ENCODE measurements at places on chromosomes 12 and 14.

GRCh38 chr14:40911141-40911540 is 695.5 kb upstream of the LRFN5 start:
- no peak for DNase-seq

- DNase-seq, result no peak
Measured at GRCh38 chr12:48796976-48797375, 8.1 kb upstream of the ADCY6 start.

DNA sequence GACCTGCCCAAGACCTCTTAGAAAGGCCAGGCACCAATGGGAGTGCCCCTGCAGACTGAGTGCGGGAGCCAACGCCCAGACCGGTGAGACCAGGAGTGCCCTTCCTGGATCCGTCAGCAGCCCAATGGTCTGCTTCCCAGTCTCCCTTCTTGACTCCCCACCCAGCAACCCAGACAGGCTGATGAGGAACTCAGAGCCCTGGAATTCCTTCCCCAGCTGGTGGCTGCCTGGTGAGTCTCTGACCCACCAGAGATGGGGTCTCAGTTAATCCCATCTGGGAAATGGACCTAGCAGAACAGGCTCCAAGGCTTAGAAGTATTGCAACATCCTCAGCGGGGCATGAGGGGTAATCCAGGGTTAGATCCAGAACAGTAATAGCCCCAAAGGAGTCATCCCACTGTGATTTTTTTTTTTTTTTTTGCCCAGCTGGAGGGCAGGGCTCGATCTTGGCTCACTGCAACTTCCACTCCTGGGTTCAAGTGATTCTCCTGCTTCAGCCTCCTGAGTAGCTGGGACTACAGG is 1.5 kb upstream of the RASAL1 start:
- no peak for DNase-seq

GRCh38 chr14:50085570-50086320 is 30.6 kb downstream of the VCPKMT start:
- DNase-seq, result peak; percentile 51

DNA sequence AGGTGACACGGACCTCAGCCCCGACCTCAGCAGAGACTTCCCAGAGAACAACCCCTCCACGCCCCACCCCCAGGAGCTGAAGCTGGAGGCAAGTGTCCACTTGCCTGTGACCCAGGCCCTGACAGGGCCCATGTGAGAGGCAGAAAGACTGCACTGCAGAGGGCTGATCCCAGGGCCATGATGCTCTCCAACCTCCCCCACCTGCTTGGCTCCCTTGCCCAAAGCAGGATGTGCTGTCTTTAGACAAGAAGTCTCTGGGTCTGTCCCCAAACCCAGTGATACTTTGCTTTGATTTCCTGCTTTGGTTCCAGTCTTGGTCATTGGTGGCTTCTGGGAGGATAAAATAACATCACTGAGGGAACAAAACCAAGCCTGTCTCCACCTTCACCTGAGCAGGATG is 59.4 kb downstream of the BCL11B start:
- DNase-seq, result no peak

DNA sequence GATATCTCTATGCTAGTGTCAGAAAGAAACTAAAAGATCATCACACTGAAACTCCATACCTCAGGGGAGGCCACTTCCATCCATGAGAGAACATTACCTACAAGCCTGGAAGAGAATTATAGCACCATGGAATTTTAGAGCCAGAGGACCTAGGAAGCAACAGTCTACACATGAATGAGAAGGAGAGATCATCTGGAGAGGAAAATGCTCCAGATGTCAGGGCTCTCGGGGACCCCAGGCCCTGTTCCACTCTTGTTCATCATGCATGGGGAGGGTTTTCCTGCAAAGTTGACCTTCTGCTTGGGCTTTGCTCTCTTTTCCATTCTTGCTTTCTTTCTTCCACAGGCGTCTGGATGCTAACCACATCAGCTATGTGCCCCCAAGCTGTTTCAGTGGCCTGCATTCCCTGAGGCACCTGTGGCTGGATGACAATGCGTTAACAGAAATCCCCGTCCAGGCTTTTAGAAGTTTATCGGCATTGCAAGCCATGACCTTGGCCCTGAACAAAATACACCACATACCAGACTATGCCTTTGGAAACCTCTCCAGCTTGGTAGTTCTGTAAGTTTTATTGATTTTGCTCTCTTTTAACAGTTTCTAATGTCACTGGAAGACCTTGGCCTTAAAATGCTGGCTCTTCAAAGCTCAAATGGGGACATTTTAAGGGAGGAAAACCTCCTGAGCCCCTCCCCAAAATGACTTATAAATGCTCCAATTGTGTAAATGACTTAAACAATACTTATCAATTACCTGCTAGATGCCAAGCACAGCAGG is 110.7 kb downstream of the ZFC3H1 start:
- no peak for DNase-seq

GRCh38 chr14:82362452-82362851 is 828.8 kb upstream of the SEL1L start:
- no peak for DNase-seq

DNA sequence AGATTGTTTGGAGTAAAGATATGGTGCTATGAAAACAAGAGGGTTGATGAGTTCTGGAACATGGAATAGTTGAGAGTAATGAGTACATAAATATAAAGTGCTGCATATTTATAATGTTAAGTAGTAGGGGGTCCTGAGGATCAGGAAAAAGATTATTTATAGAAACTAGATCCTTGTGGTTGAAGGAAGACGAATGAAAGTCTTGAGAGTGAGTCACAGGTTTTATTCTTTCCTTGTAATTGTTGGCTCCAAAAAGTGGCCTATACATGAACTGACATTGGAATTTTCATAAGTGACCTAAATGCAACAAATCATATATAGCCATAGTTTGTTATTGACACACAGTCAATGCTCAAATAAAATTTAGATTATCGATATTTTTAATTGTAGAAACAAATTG is 440.4 kb upstream of the PRICKLE1 start:
- DNase-seq, result no peak

GRCh38 chr12:95390192-95390591 is 83.8 kb upstream of the METAP2 start:
- DNase-seq, result no peak

- peak; percentile 92 for DNase-seq
Measured at GRCh38 chr12:56266693-56267442, at the start of gene COQ10A. Gene COQ10A (plus strand): TSS chr12:56266942. CDS start chr12:56267119, 177 bp downstream.

DNA sequence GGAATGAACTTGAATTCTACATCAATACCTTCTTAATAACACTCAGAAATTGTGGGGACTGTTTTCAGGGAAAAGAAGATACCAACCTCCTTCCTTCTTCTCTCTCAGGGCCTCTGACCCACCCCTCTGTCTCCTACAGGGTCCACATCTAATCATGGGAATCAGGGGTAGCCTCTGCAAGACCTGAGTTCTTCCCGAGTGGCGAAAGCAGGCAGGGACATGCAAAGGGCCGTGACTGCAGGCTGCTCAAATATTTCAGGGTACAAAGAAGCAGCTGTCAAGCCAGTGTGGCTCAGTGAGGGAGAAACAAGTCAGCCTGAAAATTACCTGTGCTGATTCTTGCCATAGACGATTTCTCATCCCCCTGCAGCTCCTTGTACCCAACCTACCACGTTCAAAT is 123.1 kb upstream of the PARP11 start:
- no peak for DNase-seq

DNA sequence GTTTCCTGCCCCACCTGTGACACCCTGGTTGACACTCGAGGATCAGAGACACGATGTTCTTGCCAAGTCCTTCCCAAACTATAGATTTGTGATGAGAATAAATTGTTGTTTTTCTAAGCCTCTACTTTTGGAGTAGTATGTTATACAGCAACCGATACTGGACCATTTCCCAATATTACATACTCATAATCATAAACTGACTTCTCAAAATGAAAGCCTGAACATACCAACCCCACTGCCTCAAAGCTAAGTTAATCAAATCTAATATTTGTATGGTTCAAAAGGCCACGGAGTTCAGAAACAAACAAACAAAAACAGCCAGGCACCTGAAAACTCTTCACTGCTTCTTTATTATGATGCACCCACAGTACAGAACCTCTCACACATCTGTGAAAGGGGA is 52.3 kb upstream of the GPHB5 start:
- DNase-seq, result no peak

- no peak for DNase-seq
Measured at GRCh38 chr14:97137705-97138104, 340.5 kb downstream of the VRK1 start.

GRCh38 chr14:24080888-24081738 is 9.8 kb downstream of the CPNE6 start:
- peak; percentile 73 for DNase-seq

DNA sequence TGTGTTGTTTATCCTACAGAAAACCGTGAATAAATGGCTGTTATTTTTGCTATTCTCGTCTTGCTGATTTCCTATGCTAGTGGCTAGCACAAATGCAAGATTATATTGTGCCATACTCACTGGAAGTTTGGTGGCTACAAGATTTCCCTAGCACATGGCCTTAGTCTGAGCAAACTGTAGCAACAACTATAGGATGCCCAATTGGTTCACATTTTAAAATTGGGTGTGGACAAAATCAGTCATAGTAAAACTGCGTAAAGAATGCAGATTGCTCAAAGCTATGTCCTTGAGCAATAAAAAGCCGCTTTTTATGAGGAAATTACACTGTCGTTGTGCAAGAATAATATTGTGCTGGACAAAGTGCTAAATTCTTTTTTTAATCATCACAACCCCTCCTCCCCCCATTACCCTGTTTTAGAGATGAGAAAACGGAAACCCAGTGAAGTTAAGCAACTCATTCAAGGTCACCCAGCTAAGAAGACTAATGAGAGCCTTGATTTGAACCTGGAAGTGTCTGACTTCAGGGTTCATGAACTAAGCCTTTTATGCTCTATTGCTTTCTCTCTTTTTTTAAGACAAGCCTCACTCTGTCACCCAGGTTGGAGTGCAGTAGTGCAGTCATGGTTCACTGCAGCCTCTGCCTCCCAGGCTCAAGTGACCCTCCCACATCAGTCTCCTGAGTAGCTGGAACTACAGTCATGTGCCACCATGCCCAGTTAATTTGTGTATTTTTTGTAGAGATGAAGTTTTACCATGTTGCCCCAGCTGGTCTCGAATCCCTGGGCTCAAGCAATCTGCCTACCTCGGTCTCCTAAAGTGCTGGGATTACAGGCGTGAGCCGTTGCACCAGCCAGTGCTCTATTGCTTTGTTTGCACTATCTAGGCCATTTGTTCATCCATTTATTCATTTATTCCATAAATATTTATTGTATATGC is 73.6 kb downstream of the SRGAP1 start:
- peak; percentile 15 for DNase-seq

- DNase-seq, result no peak
Measured at GRCh38 chr14:58119381-58119780, 32.6 kb downstream of the ARMH4 start.

- DNase-seq, result no peak
Measured at GRCh38 chr14:22976620-22977433, 5.5 kb downstream of the AJUBA start.

DNA sequence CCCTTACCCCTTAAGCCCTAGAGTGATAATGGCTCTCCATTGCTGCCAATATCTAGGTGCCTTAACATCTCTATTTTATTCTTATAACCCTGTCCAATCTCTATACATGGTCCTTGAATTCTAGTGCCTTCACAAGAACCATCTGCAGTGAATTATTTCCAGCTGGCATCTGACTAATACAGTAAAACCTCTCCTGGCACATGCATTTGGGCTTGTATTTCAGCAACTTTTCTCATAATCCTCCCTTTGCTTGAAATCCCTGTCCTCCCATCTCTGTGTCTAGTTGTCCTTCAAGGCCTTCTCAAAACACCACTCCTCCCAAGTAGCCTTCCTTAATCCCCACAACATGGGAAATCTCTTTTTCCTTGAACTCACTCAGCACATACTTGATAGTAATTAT is 14.2 kb upstream of the HMGA2 start:
- DNase-seq, result no peak

DNA sequence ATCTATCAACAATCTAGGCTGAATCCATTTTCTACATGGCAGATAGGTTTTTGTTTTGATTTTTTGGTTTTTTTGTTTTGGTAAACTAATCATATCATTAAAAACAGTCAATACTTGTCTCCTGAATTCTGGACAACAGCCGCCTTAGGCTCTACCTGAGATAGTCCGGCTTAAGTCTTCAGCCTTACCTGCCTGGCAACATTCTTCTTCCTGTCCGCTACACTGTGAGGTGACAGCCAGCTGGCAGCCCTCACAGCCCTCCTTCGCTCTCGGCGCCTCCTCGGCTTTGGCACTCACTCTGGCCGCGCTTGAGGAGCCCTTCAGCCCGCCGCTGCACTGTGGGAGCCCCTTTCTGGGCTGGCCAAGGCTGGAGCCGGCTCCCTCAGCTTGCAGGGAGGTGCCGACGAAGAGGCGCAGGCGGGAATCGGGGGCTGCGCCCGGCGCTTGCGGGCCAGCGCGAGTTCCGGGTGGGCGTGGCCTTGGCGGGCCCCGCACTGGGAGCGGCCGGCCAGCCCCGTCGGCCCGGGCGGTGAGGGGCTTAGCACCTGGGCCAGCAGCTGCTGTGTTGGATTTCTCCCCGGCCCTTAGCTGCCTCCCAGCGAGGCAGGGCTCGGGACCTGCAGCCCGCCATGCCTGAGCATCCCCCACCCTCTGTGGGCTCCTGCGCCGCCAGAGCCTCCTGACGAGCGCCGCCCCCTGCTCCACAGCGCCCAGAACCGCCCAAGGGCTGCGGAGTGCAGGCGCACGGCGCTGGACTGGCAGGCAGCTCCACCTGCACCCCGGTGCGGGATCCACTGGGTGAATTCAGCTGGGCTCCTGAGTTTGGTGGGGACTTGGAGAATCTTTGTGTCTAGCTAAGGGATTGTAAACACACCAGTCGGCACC is 49.0 kb downstream of the MDGA2 start:
- DNase-seq, result no peak

GRCh38 chr14:52545584-52546317 is 6.6 kb downstream of the TXNDC16 start:
- DNase-seq, result no peak

- DNase-seq, result no peak
Measured at GRCh38 chr12:118190266-118190665, 54.3 kb downstream of the PEBP1 start.

DNA sequence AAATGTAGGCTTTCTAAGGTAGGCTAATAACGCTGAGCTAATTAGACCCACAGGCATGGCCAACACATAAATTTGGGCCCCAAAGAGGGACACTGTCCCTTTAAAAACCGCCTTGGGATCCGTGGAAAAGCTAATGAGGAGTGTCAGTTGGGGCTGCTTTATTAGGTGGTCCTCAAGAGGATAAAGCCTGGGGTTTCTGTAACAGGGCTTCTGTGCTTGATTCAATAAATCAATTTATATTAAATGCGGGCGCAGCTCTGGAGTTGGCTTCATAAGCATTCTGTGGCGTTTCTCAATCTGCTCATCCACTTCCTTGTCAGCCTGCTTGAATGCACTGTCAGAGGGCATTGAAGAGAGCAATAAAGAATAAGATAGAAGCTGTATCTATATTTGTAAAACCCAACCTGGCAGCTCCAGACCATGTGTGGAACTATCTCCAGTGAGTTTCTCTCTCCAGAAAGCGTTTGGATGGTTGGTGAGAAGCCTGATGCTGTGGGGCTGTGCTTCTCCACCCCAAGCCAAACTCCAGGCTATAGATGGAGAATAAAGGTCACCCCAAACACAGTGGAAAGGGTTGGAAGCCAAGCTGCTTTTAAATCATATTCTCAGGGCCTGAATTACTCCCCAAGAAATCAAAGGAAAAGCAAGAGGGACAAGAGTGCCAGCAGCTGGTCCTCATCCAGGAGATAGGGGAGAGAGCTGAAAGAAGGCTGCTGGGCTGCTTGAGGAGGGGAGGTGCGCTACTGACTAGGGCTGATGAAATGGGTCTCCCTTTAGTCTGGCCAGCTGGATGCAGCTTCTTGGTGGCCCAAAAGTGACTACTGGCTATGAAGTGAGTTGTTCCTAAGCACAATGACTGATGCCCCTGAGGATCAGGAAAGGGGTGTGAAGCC is 222.0 kb downstream of the PPM1H start:
- DNase-seq, result no peak

- DNase-seq, result no peak
Measured at GRCh38 chr14:92928258-92928629, 5.3 kb downstream of the CHGA start.

Data from CD4-positive, alpha-beta T cell treated with Interleukin-10 for 1 hour (primary cell).